ENCODE measurements at places on chromosomes 13 and 19. TPM values are rescaled to one million over a fixed set of nuclear protein-coding genes. Genes with fewer than 3 reads are reported as not detected.

Gene UBAC2
- 35.1 TPM for polyA plus RNA-seq

Gene RNF225
- not detected for polyA plus RNA-seq

- DNase-seq = no peak
These were observed 5.5 kb upstream of the MAMSTR start for GRCh38 chr19:48724796-48725753.

- no peak for DNase-seq
These were observed 6.4 kb upstream of the EPHX3 start for GRCh38 chr19:15238639-15239155.

DNA sequence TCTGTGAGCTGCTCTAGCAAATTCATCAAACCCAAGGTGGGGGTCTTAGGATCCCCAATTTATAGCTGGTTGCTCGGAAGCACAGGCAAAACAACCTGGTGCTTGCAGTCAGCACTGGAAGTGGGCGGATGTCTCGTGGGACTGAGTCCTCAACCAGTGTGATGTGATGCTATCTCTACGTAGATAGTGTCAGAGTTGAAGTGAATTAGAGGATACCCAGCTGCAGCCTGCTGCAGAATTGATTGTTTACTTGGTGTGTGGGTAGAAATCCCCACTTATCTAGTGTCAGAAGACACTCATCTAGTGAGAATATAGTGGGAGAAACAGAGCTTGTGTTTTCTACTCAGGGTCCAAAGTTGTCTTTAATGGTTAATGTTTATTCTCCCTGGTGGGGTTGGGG is 63.3 kb downstream of the CBY2 start:
- no peak for DNase-seq

DNA sequence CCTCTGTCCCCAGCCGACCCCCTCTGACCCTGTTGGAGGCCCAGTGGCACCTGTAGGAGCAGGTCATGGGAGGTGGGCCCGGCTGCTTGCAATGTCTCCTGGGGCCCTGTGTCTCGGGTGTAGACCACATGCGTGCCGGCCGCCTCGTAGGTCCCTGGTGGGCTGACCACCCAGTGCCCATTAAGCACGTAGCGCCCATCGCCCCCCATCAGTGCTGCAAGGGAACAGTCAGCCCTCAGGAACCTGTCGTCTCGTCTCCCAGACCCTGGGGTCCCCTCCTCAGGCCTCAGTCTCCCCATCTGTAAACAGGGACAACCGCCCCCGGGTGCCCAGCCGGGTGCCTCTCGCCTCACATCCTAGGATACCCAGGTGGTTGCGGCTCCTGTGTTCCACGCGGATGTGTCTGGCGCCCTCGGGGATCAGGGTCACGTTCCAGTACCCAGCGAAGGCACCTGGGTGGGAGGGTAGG is 5.6 kb downstream of the ADAMTSL5 start:
- no peak for DNase-seq

- DNase-seq = no peak
These were observed 33.2 kb upstream of the NDFIP2 start for GRCh38 chr13:79447741-79448140.

- DNase-seq = no peak
These were observed 9.7 kb downstream of the PRKACA start for GRCh38 chr19:14107581-14108461.

DNA sequence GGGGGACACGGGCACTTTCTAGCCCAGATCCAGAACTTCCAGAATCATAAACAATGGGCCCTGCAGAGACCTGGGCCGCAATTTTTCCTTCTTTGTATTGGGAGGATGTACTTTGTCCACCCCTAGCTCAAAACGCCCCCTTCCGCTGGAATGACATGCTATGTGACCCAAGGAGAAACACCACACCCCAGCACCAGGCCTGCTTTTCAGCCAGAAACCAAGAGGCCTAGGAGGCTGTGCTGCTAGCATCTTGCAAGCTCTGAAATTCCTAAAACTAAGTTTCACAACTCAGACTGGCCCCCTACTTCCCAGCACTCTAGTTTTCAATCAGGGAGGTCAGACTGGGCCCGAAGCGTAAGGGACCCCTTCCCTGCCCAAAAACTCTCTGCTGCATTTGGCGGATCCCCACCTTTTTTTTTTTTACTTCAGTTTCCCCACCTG is 538 bp downstream of the LSM4 start:
- DNase-seq = no peak

GRCh38 chr19:28363254-28363653 is 849.7 kb downstream of the UQCRFS1 start:
- no peak for DNase-seq
